IMR-90 (cell line): ENCODE measurements at places on chromosomes 12 and 14. TPM values are rescaled to one million over a fixed set of nuclear protein-coding genes. Genes with fewer than 3 reads are reported as not detected.

- peak; percentile 4 for DNase-seq
Measured at GRCh38 chr12:99670635-99671034, 23.1 kb downstream of the GARIN6 start.

- peak; percentile 82 for DNase-seq
Measured at GRCh38 chr14:77339407-77339806, 18.6 kb downstream of the GSTZ1 start.

DNA sequence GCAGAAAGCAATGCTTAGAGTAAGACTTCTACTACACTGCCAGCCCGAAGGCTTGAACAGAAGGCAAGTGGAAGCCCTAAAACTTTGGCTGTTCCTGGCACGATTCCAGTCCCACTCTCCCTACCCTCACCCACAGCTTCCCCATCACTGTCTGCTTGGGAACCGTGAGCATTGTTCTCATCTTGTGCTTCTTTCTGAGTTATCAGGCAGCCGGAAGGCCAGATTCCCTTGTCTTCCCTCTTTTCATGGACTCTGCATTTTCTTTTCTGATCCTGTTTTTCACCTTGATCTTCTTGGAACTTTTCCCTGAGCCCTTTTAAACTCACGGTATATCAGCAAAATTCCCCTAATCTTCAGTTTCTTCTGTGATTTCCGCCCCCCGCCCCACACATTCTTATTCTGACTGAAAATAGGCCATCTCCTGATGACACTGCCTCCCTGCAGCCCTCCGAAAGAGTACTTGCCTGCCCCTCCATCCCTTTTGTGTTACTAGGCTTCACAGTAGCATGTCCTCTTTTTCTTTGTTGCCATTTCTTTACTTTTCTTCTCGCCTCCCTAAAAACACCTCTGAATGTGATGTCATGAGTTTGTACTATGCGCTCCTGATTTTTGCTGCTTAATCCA lies 29.9 kb downstream of the RCOR1 start:
- DNase-seq, result no peak

DNA sequence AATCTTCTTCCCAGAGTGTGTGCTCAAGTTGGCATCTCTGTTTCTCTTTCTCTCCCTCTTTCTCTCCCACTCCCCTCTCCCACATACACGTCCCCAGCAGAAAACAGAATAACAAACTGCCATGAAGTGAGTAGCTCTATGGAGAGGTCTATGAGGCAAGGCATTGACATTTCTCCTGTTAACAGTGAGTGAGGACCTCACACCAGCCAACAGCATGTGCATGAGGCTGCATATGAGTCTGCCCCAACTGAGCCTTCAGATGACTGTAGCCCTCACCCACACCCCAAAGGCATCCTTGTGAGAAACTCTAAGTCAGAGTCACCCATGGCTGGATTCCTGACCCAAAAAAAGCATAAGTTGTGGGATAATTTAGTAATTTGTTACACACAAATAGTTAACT lies 50.4 kb downstream of the MAGOHB start:
- DNase-seq, result no peak

- no peak for DNase-seq
Measured at GRCh38 chr14:67493092-67493717, 4.7 kb upstream of the TMEM229B start.

GRCh38 chr12:16726879-16727278 lies 120.9 kb upstream of the LMO3 start:
- peak; percentile 16 for DNase-seq

DNA sequence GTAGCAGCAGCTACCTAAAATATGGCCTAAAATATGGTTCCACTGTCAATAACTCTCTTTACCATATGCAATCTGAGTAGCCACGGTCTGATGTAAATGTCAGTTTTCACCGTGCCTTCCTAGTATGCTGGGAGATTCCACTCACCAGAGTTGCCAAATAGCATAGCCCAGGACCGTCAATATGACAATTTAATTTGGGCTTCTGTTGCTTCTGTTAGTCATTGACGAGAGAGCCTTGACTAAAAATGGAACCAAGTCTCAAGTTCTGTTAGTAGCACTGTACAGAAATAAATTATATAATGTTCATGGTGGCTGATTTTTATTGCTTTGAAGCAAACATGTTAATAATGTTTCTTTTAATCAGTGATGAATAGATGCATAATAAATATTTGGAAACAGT lies 348.4 kb downstream of the BCAT1 start:
- DNase-seq, result no peak

The RFLNA gene
- polyA plus RNA-seq, result not detected in 2 replicates

The OVCH1 gene
- polyA plus RNA-seq, result 0.05 TPM in 1 of 2 replicates, not detected in the other

The FZD10 gene
- not detected in 2 replicates for polyA plus RNA-seq

DNA sequence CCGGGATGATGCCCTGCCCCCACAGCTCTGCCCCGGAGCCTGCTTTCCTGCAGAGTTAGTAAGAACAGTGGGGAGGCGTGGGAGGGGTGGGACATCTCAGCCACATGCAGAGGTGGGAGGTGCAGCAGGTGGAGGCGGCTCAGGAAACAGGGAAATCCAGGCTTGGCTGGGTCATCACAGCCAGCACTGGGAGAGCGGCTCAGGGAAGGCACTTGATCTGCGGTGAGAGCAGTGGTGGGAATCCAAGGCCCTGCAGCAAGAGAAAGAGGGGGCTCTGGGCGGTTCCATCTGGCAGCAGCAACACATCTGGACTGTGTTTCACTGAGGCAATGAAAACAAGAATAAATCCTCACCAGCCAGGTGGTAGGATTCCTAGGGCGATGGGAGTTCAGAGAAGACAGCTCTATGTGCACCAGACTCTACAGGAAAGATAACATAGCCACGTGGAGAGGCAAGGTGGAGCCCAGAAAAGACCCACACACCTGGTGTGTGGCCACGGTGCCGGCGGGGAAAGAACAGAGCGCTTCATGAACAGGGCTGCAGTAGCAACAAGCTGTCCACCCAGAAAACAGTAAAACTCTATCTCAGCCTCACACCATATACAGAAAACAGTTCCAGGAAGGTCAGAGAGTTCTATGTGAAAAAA lies 57.6 kb downstream of the CCDC85C start:
- DNase-seq, result no peak

- DNase-seq, result no peak
Measured at GRCh38 chr12:108047071-108047550, 82.0 kb upstream of the WSCD2 start.

The RTL1 gene
- polyA plus RNA-seq, result not detected in 2 replicates

DNA sequence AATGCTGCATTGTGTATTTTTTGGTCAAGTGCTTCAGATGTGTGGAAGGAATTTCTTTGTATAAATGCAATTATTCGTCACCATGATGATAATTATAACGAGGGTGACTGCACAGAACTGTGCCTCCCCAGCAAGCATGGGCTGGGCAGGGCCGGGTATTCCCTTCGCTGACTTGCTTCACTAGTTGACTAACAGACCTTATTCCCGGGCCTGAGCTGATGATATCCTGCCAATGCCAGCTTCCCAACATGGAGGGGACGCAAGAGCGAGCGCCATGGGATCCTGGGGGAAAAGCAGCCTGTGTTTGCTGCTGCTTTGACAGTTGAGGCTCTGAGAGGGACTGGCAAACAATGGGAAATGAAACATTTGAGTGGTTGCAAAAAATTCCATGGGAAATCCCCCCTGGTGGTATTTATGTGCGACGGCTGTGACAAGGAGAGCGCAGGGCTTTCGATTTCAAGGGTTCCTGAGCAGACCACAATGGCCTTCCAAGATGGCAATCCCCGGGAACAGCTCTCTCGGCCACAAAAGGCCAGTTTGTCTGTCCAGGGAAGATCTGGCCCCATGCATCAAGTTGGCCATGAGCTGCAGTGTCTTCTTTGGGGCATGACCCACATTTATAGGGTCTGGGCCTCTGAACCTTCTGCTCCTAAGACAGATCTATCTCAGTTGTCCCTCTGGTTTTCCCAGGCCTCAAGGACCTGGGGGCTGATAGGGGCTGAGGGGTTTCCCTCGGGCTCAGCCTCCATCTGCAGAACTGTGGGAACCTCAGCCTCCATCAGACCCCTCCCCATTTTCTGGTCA lies 21.9 kb upstream of the MAP1LC3B2 start:
- DNase-seq, result no peak

DNA sequence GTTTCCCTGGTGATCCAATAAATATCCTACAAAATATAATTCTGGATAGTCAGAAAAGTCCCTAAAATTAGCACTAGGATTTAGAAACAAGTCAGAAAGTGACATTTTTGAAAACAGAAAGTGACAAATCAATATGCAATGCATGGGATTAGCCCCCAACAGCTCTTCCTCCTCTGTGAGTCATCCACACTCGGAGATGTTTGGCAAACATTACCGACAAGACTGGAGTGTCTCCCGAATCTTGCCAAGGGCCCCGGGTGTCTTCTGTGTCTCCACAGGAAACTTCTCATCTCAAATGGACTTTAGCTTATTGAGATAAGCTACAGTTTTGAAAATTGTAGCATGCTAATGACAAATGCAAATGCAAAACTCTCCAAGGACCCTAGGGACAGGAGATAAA lies 398.9 kb upstream of the CCDC196 start:
- no peak for DNase-seq

GRCh38 chr14:70148911-70149595 lies 39.7 kb downstream of the SLC8A3 start:
- DNase-seq, result no peak

The ANKS1B gene
- polyA plus RNA-seq, result 0.17 TPM in 1 of 2 replicates, not detected in the other

DNA sequence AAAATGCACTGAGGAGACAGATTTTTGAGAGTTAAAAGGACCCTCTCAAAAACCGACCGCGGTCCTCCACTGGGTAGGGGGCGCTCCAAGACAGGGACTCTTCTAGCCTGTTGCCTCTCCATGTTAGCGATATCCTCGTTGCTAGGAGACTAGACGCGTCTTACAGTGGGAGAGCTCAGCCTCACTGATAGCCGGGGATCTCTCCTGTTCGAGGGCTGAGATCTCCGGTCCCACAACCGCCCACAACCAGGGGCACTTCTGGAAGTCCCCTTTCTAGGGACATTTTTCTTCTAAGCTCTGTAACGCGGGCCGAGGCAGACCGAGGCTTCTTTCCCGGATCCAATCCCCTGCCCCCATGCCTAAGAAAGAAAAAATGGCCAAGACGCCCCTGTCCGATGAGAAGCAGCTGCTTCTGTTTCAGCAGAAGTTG lies 21.3 kb downstream of the FKBP11 start:
- peak; percentile 82 for DNase-seq

GRCh38 chr14:90645842-90646443 lies 170.3 kb downstream of the TTC7B start:
- peak; percentile 60 for DNase-seq
